Effector CD4-positive, alpha-beta T cell (primary cell): ENCODE measurements at places on chromosomes 12 and 14.

- no peak for DNase-seq
Measured at GRCh38 chr12:19402743-19403431, 36.4 kb upstream of the AEBP2 start.

- no peak for DNase-seq
Measured at GRCh38 chr12:2550561-2551411, 244.0 kb upstream of the FKBP4 start.

DNA sequence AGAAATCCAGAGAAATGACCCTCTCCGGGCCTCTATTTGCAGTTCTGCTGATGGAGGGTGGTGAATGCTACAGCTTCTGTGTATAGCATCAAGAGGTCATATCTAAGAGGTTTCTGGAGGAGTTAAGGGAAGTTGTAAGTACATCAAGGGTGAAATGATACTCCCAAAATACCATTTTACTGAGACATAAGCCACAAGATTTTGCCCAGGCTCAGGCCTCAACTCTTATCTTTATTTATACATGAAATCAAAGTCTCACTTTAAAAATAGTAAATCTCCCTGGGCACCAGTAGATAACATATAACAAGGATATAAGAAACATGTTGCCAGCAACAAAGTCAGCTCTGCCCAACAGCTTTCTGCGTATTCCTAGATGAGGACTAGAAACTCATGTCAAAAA is 40.4 kb downstream of the NIN start:
- DNase-seq = no peak

DNA sequence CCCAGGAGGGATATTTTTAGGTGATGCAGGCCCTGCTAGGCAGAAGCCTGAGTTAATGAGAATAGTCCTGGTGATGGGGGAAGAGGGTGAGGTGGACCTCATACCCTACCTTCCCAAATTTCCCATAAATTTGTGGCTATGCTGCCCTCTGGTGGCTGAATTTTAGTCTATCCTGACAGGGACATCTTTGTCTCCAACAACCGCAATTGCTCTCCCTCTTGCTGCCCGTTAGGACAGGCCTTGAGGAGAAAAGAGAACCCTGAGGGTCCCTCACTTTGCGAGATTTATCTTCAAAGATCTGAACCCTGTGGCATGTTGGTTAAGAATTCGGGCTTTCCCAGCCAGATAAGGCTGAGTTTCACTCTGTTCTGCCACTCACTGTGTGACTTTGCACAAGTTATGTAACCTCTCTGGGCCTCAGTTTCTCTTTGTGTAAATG is 9.8 kb upstream of the ZNF385A start:
- peak; percentile 31 for DNase-seq

DNA sequence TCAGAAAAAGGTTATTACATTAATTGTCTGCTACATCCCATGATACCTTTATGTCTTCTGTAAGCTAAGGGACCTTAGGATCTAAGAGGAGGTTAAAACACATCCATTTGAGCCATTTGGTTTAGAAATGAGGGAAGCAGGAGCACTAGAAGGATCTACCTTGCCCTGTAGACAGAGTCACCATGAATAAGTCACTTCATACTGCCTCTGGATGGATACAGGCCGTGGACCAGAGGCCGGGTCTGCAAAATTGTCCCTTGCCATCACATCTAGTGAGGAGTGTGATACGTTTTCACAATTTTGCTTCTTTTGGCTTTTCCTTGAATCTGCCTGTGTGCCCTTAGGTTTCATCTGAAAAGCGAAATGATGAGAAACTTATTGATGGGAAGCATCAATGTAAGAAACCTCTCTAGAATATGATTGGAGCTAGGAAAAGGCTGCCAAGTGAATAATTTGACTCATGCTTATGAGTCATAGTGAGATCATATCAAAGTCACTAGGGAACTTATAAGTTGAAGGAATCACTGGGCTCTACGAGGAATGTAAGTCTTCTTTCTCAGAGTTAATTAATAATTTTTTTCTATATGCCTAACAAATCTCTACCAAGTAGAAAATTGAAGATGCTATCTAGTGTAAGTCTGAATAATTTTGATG is 10.8 kb downstream of the GLRX5 start:
- no peak for DNase-seq

GRCh38 chr14:75732888-75733287 is 71.8 kb downstream of the TTLL5 start:
- DNase-seq = no peak

GRCh38 chr14:56324856-56325699 is 206.9 kb downstream of the PELI2 start:
- no peak for DNase-seq

DNA sequence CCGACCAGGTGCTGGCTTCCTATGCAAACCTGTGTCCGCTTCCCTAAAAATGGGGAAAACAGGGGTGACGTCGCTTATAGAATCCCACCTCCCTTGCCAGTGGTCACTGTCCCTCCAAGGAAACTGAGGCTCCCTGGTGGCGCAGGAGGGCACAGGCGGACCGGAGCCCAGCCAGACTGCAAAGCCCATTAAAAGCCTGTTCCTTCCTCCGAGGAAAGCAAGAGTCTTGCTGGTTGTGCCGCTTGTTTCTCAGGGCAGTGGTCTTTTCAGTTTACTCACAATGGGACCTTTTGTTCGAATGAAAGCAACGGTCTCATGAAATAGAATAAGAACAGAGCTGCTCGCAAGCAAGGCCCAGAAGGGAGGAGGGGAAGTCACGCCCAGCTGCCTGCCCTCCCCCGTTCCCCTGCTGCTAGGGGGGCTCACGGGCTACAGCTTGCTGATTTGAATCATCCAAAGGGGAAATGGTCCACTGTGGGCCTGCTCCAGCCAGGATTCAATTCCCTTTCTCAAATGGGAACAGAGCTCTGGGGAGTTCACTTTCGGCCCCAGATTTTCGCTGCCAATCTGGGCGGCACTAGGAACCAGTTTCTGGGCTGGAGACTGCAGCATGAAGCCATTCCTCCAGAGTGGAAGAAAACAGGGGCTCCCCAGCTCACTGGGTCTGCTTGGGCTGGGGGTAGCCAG is 4.6 kb upstream of the SELPLG start:
- no peak for DNase-seq

- no peak for DNase-seq
Measured at GRCh38 chr12:16789204-16789790, 183.3 kb upstream of the LMO3 start.
